ENCODE measurements at places on chromosomes 3 and 15. TPM values are rescaled to one million over a fixed set of nuclear protein-coding genes. Genes with fewer than 3 reads are reported as not detected.

DNA sequence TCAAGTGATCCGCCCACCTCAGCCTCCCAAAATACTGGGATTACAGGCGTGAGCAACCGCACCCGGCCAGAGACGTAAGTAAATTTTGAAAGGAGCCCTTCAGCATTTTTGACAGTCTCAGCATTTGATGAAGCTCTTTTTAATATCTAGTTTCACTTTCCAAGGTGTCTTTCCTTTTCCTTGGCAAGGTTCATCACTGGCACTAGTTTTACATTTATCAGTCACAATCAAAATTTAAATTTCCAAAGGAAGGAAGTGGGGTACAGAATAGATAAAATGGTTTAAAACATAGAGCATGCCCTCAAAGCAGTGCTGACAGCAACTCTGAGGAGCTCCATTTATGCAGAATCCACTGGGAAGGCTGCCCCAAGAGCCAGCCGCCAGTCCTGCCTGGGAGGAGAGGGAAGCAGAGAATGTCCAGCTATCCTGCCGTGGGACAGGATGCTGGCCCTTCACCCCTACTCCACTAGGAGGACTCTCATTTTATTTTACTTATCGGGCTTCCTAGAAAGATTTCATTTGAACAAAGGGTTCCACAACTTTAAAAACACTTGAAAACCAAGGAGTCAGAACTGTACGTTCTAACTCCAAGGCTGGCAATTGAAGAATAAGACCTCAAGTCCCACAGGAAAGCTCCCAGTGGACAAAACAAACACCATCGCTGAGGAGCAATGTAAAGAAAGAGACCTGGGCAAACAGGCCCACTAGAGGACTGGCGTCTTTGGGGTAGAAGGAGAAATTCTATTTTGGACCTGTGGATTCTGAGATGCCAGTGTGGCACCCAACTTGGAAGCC is 9.9 kb downstream of the SFMBT1 start:
- no peak for DNase-seq

DNA sequence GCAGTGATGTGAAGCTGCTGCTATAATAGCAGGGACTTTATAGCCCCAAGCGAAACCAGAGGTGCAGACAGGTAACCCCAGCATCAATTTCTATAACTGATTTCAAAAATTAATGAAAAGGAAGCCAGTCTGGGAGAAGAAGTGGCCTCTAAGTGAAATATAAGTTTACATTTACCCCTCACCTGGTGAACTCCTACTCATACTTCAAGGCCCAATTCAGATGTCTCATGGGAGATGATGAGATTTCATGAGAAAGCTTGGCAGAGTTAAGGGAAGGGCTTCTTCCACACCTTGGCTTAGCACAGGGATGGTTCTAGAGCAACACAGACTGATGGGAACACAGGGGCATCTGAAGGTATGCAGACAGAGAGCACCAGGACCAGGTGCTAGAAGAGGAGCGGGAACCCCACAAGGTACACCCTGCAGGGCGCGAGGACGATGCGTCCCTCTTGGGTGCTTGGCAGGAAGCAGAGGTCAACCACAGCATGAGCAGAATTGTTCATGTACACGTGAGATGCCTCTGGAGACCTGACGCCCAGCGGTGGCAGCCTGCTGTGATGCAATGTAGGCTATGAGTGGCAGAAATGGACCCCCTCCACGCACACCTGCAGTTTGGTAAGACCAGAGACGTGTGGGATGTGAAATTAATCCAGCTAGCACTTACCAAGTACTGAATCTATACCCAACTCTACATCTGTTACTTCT is 102.9 kb downstream of the SRGAP3 start:
- DNase-seq, result peak; percentile 51

DNA sequence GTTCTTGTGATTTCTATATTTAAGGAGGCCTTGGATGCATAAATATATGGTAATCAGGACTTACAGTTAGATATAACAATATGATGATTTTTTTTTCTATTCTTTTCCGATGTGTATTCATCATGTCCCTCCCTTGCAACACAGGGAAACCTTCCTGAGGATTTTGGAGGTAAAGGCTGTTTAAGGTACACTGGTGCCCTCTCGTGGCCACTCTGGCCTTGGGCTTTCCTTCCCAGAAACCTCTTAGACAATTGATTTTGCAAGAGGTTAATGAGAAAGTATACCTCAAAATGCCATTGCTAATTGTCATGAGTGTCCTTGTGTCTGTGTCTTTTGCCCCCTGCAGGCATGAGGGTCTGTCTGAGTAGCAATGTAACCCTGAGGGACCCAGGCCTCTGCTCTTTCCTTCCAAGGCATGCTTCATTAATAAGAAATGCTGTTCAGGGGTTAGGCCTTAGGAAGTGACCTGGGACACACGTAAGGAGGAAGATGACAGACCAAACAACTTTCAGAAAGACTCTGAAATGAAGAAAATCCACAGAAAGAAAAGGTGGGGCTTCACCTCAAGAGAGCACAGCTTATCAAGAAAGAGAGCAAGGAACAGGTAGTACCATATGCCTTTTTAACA is 70.3 kb upstream of the PPP2R3A start:
- peak; percentile 70 for DNase-seq

DNA sequence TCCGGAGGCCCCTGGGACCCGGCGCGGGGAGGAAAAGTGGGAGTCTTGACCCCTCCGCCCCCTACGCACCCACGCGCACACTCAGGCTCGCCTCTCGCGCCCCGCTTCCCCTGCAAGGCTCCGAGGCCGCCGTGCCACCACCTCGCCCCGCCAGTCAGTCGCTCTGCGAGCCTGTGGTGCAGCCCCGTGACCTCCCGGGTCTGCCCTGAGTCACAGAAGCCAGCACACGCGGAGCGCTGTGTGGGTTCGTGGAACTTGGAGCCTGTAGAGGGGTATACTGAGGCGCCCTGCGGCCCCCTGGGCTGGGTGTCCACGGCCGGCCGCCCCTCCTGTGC is 380 bp upstream of the ALS2CL start:
- DNase-seq, result peak; percentile 33

GRCh38 chr3:187291512-187292132 is at the start of gene MASP1:
TSS of gene MASP1 (minus strand) at chr3:187291737. CDS start at chr3:187291632, 105 bp downstream.
- no peak for DNase-seq

GRCh38 chr15:34203936-34204335 is 6.0 kb downstream of the KATNBL1 start:
- DNase-seq, result no peak

DNA sequence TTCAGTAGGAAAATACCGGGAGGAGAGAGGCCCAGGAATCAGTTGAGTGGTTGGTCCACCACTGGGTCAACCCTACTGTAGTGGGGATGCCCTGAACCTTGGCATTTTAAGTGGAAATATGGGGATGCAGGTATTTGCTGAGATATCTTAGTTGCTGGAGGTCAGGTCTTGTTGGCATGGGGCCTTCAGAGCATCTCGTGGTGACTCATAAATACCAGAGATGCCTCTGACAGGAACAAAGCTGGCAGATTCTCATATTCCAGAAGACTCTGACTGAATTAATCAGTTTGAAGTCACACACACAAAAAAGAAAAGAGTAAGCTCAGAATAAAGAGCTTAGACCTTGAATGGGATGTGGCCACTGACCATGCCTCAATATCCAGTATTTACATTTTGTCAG is 91.6 kb downstream of the CACNA2D3 start:
- no peak for DNase-seq

- no peak for DNase-seq
These were observed 23.4 kb upstream of the MECOM start for GRCh38 chr3:169686874-169687273.

DNA sequence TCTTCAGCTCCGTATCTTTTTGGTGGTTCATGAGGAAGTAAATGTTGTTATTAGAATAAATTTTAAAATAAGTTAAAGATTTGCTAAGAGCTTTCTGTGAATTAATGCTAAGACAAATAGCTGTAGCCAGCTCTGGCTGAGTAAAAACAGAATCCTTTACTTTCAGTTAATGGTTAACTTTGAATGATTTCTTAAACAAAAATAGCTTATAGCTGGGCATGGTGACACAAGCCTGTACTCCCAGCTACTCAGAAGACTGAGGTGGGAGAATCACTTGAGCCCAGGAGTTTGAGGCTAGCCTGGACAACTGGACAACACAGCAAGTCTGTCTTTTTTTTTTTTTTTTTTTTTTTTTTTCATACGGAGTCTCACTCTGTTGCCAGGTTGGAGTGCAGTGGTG is 25.0 kb downstream of the TCAIM start:
- DNase-seq, result no peak

GRCh38 chr3:121869736-121870135 is 24.5 kb upstream of the SLC15A2 start:
- no peak for DNase-seq

GRCh38 chr15:40054855-40055575 is 16.0 kb upstream of the SRP14 start:
- DNase-seq, result peak; percentile 72

GRCh38 chr15:85750319-85751290 is 44.1 kb downstream of the KLHL25 start:
- peak; percentile 33 for DNase-seq

DNA sequence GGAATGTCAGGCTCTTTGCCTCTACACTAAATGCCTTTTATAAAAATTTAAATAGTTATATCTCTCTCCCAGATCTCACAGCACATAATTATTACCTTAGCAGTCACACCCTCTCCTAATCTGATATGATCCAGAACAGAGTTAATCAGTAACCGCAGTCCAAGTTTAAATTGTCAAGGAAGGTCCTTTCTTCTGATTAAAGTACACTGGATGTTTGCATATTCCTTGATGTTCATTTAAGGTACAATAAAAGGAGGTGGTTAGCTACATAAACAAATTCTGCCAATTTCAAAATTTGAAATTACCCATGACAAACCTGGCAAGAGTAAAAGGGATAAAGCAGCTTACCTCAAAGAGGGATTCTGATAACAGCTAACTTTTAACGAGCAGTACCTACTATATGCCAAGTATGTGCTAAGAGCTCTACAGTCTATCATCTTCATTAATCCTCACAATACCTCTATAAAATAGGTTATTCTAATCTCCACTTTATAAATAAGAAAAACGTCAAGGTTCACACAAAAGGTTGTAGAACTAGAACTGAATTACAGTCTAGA is 4.3 kb downstream of the GOLIM4 start:
- no peak for DNase-seq

- no peak for DNase-seq
These were observed 19.3 kb downstream of the IFT80 start for GRCh38 chr3:160379628-160380214.

DNA sequence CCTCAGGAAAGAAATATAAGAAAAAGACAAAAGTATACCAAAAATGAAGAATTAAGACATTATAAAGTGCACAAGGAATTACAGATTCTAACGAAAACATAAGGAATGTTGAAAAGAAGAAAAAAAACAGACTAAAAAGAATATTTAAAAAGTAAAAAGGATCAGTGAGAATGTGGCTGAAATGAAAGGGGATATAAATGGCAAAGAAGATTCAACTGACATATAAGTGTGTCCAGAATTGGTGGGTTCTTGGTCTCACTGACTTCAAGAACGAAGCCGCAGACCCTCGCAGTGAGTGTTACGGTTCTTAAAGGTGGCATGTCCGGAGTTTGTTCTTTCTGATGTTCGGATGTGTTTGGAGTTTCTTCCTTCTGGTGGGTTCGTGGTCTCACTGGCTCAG is 44.8 kb downstream of the DCBLD2 start:
- no peak for DNase-seq

GRCh38 chr3:11634081-11634635 is 9.6 kb downstream of the VGLL4 start:
- DNase-seq, result no peak

DNA sequence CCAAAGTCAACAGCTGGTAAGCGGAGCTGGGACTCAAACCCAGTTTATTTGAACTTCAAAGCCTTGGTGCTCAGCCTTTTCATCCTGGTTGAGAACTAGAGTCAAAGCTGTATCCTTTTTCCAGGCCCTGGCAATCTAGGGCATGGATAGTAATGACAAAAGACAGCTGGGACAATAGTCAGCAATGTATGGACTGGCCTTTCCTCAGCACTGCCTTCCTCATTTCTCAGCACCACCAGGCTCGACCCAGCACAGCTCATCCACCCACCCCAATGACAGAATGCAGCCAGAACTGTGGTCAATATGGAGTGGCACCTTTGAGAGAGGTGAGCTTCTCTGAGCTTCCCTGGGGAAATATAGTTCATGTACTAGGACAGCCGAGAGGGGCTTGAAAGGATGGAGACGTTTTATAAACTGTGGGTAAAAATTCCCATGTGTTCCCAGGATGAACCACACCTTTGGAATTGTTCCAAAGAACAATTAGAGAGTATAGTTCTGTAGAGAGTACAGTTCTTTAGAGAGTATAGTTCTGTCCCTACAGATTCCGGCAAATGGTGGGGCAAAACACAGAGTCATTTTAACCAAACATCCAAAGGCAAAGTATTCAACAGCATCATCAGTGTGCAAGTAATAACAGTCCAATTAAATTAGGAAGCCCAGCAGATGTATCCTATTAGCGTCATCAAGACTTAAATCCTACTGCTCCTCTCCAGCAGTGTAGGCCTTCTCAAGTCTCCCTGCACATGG is 30.2 kb upstream of the IREB2 start:
- no peak for DNase-seq

MOBP gene
- total RNA-seq, result 1.3 TPM

ZBED2 gene
- total RNA-seq, result not detected

Data from transverse colon (tissue), 4 donors.